ENCODE measurements at places on chromosomes 3 and 15.

DNA sequence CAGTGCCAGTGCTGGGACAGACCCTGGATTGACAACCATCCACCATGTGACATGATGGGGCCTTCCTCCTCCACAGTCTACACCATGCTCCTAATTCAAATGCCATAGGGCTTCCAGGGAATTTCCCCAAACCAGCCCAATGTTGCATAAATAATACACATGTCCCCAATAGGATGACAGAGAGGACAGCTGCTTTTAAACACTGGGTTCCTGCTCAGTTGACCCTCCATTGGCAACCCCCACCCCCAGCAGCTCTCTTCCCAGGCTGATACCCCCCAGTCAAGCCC lies 28.3 kb upstream of the ATP2B2 start:
- DNase-seq = no peak

GRCh38 chr3:14933820-14934425 lies 13.5 kb upstream of the NR2C2 start:
- no peak for DNase-seq

DNA sequence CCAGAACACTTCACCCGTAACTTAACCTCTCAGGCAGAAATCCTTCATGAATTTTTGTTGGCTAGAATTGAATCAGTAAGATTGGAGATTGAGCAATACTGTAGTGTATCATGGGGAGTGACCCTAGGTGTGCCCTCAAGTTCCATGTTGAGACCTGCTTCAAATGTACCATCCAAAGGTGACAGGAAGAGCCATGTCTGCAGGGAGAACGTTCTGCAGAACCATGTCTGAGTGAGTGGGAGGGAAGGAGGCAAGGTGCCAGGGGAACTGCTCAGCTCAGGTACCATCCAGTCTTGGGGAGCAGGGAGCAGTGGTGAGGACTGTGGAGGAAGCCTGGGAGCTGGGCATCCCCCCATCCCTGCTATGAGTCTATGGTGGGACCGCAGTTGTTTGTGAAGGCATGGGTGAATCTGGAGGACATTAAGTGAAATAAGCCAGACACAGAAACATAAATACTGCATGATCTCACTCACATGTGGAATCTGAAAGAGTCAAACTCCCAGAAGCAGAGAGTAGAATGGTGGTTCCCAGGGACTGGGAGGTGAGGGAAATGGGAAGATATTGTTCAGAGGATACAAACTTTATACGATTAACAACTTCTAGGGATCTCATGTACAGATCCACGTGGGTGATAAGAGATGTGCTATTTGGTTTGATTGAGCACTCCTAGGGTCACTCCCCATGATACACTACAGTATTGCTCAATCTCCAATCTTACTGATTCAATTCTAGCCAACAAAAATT lies 23.3 kb downstream of the CFAP161 start:
- no peak for DNase-seq

- no peak for DNase-seq
These were observed 11.0 kb upstream of the ILDR1 start for GRCh38 chr3:122033023-122033422.

DNA sequence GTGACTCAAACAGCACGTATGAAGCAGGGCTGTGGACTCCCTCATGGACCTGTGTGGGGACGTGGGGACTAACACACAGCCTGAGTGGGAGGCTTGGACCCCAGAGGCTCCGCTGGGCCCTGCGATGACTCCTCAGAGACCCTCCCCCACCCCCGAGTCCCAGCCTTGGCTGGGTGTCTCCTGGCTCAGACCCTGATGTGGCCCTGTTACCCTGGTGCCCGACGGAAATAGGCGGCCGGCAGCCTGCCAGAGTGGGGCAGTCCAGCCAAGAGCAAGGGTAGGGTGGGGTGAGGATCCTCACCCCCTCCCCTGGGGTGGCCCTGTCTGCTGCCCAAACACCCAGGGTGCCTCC lies 15.3 kb downstream of the TNK2 start:
- no peak for DNase-seq

GRCh38 chr15:83462026-83462425 lies 14.9 kb downstream of the SH3GL3 start:
- no peak for DNase-seq

DNA sequence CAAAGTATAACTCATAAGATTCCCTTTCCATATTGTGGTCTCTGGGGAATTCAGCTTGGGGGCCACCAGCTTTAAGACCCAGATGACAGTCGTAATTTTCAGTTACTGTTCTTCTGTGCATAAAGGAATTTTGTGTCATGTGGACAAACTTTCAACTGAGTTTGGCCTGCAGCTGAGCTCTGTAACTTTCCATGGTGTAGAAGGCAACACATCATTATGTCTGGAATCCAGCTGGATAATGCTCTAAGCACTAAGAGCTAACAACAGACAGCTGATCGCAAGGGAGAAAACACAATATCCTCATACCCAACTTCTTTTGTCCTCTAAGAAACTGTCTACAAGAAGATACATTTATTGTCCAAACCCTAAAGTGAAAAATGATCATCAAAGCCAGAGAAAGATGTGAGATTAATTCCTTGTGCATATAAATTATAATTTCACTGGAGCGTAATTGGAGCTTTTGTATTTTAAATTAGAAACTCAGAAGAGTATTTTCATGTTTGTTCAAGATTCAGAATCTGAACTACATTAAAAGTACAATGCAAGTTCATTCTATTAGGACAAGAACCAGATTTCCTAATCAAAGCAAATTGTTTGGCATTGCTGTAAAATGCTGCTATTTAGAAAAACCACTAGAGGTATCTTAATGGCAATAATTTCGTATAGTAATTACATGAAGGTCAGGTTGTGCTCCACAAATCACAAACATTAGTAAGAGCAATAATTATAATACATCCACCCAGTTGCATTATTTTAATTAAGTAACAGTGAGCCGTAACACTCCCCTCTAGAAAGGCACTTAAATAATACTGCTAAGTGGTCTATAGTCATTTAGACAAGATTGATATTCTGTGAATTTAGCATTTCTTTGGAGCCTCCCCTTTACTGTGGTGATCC lies 218.8 kb downstream of the ATP8B4 start:
- DNase-seq = no peak

DNA sequence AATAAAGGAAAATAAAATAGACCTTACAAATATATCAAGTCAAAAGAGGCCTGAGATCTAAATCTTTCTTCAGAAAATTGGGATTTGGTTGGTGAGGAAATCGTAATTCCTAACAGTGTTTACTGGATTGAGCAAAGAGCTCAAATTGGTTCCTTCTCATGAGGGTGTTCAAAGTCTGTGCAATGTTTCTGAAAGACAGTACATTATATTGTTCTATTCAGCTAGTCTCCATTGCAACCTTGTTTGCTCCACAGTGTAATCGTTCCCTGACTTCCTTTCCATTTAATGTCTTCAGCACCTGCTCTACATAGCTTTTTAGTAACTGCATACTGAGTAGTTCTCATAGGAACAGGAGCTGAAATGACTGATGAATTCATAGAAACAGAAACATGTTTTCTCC lies 326.8 kb downstream of the SUCLG2 start:
- DNase-seq = no peak

- DNase-seq = no peak
These were observed 290.1 kb upstream of the CHRM5 start for GRCh38 chr15:33678176-33678575.

DNA sequence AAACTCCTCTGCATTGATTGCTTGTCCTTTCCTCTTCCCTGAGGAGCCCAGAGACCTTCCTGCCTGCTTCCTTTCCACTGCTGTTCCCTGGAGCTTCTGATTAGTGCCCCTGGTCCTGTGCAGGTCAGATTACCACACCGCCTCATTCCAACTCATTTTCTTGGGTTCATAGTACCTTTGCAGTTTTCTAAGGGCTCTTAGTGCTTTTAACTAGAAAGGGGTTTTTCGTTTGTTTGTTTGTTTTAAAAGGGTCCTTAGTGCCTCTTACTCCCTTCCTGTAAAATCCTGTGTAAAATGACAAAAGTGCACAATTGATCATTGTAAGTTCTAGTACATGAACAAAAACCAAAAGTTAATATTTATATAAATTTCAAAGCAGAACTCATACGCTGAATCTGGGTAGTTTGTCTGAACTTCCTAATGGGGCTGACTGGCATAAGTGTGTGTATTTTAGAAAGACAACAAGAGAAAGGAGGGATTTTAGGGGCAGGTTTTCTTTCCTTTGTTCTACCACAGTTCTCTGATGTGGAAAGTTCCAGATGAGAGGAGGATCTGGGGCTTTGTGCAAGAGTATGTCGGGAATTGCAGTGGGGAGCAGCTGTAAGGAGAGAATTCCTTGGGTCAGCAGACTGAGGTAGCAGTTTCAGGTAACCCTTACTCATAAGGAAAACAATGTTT lies 30.6 kb downstream of the SNRK start:
- DNase-seq = no peak

DNA sequence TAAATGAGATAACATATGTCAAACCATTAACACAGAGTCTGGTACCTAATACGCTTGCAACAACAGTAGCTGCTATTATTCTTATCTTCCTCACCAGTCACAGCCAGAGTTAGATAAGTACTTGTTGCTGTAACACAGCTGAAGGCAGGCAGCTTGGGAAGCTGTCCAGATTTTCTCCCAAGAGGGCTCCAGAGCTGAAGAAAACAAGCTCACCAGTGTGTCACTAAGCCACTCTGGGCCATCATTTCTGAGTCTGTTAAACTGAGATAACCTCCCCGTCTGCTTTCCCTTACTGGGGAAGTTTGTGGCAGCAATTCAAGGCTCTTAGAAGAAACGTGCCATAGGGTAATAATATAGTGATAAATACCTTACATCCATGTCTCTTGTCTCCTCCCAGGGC lies 226.3 kb downstream of the TAFA4 start:
- DNase-seq = no peak

DNA sequence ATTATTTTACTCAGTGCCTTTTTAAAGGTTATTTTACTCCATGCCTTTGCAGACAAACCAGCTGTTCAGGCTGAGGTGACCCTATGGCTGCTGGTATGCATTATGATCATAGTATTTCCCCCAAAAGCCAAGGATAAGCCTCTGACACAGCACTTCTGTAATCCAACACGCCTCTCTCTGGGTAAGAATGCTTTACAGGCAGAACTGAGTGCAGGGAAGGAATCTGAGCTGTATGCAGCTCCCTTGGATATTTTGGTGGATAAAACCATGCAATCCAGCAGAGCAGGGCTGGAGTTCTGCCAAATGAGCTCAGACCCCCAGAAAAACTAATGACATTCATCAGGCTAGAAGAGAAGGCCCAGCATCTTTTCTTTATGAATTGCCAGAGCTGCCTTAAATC lies 11.7 kb upstream of the MAP1A start:
- no peak for DNase-seq

- no peak for DNase-seq
These were observed 8.3 kb downstream of the CA12 start for GRCh38 chr15:63373330-63373729.

All from activated T-cell treated with anti-CD3 and anti-CD28 coated beads, Interleukin-2, amount 50 U/mL, for 24 hours (primary cell).